GM04503 (cell line): ENCODE measurements at places on chromosomes 4 and X.

- DNase-seq, result no peak
These were observed 15.9 kb upstream of the TLR1 start for GRCh38 chr4:38820329-38821061.

GRCh38 chr4:125338814-125339213 is 24.1 kb downstream of the FAT4 start:
- no peak for DNase-seq

GRCh38 chr4:82905205-82905604 is 4.7 kb downstream of the THAP9 start:
- DNase-seq, result no peak

DNA sequence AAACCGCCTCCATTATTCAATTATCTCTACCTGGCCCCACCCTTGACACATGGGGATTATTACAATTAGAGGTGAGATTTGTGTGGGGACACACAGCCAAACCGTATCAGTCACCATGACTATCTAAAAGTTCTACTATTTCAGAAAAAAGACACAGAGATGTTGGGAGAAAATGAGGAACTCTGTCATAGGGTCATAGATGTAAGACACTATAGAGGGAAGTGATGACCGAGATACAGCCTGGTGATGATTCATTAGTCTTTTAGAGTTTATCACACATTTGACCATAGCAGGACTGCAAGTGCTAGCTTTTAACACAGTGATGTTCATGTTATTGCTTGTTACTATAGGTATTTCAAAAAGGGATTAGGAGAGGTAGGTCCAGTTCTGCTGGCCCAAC is 357.0 kb upstream of the AADAT start:
- DNase-seq, result no peak

- DNase-seq, result no peak
These were observed 64.6 kb upstream of the PAGE1 start for GRCh38 chrX:49760290-49760890.

DNA sequence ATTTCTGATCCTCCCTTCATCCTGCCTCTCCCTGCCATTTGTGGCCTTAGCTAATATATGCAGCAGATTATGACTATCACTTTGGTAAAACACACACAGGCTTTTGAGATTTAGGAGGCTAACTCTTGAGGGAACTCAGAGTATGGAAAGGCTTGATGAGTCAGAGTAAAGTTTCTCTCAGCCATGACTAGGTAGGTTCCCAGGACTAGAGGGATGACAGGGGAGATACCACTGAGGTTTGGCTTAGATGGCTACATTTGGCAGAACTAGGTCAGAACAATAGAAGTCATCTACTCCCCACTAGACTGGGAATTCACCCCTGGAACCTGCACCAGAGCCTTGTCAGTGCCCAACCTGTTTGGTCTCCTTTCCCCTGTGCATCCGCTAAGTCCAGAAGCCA is 585.7 kb downstream of the TLL1 start:
- no peak for DNase-seq

DNA sequence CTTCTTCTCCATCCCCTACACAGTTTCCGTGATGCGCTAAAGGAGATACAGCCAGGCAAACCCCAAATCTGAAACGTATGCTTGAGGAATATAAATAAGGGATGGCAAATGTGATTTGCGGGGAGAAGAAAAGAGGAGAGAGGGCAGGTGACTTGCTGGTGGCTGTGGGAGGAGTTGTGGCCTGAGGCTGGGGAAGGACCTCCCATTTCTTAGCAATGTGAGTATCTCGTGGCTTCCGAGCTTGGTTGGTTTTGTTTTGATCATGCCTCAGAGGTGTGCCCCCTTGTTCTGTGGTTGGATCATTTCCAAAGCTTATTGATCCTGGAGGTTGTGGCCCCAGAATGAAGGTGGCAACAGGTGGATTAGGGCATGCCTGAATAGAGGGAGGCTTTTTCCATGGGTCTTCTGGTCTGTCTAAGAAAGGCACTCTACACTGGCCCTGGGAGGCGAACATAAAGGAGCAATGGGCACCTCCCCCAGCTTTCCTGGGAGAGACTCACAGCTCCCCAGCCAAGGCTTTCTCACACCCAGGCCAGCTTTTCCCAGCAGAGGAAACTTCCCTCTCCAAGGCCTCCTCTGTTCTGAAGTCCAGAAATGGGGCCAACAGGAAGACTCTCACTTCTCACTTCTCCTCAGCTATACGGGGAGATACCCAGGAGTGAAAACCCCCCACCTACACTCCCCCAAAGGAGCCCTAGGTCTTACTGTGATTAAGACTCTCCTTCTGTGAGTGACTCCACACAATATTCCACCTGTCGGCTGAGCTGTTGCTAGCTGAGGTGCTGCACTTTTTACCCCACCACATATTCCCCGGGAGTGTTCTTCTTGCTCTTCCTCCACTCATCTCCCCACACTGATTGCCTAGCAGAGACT is 40.0 kb downstream of the C4orf51 start:
- no peak for DNase-seq

DNA sequence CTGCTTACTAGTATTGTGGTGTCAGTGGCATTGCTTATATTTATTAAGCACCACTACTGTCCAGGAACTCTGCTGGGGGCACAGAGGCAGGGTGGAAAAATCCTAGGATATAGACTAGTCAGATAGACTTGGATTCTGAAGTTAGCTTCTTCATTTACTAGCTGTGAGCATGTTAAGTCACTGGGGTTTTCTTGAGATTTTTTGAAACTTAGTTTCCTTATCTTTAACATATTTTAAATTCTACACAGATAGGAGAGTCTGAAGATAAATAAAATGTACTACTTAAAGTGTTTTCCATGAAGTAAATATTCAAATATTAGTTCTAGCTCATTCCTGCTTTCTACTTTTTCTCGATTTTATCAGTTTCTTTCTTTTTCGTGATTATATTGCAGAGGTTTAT is 196.9 kb upstream of the GRID2 start:
- DNase-seq, result no peak

- DNase-seq, result no peak
These were observed 131.8 kb upstream of the VCX start for GRCh38 chrX:7711167-7711566.

DNA sequence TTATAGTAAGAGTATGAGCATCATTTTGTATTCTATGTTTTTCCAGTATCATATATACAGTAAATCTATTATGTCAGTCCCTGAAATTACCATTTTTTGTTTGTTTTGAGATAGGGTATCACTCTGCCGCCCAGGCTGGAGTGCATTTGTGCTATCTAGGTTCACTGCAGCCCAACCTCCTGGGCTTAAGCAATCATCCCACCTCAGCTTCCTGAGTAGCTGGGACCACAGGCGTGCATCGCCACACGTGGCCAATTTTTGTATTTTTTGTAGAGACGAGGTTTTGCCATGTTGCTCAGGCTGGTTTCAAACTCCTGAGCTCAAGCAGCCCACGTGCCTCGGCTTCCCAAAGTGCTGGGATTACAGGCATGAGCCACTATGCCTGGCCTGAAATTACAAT is 85.6 kb downstream of the ZNF330 start:
- no peak for DNase-seq

DNA sequence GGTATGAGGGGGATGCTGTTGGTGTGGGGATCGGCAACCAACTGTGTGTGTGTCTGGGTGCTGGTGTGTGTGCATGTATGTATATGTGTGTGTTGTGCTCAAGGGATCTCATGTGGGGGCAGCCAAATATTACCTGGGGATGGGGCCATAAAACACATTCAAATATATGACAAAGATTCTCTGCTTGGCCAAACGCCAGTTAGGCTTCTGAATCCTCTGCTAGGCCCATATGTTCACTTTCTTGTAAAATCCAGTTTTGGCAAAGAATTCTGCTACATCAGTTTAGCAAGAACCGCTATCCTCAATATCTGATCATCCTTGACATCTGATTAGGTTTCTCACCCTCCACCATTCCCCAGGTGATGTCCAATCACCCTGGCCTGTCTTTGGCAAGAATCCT is 106.6 kb downstream of the RASL11B start:
- DNase-seq, result no peak

DNA sequence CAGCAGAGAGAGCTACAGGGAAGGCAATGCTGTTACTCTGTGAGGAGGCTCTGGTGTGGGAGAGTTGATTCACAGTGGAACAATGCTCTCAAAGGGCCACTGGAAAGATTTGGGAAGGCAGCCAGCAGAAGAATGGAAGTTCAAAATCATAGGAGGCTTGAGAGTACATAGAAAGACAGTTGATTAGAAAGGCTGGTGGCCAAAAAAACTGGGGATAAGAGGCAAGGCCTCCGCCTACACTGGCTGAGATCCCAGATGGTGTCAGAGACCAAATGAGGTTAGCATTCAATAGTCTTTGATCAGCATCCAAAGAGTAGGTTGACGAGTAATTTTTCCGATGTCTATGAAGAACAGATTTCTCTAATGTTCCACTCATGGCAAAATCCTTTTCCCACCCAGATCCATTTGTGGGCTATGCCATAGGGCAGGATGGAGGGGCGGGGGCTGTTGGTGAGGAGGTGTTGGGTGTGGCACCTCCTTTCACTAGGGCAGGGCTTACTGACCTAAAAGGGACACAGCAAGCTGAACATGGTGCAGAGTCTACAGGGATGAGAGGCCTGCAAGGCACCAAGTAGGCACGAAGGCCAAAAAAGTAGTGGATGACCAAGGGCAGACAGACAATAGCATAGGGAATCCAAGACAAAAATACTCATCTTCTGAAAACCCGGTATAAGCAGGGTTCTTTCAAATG is 15.1 kb downstream of the TEC start:
- DNase-seq, result peak; percentile 34
